ENCODE measurements at places on chromosomes 3 and 15.

DNA sequence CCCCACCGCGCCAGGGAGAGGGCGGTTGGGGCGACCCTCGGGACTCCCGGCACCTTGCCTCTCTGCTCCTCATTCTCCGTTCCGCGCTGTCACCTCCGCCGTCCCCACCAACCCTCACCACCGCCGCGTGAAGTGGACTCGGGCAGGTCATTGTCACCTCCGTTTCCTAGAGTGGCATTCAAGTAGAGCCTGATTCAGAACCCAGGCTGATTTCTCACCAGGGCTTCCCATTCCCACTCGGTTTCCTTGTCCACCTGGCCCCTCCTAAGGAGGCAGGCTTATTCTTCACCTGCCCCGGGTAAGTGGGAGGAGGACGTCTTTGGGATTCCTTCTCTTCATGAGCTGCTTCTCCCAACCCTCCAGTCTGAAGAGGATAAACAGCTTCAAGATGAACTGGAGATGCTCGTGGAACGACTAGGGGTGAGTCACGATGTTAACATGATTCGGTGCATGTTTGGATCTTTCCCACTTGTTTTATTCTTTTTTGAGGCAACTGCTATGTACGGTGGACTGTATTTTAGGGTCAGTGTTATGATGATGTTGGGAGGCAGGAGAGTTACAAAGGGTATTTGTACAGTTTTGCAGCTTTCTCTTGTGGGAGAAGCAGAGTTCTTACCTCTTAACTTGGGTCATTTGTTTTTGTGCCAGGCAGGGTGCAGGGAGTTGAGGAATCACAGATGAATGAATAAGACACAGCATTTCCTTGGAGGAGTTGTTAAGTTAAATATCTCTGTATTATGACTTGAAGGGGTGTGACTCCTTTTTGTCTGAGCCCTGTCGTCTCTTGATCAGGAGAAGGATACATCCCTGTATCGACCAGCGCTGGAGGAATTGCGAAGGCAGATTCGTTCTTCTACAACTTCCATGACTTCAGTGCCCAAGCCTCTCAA lies 692 bp downstream of the PSMD2 start:
- DNase-seq: no peak

- DNase-seq: no peak
Observed at GRCh38 chr15:56996093-56996492, 77.6 kb downstream of the TCF12 start.

DNA sequence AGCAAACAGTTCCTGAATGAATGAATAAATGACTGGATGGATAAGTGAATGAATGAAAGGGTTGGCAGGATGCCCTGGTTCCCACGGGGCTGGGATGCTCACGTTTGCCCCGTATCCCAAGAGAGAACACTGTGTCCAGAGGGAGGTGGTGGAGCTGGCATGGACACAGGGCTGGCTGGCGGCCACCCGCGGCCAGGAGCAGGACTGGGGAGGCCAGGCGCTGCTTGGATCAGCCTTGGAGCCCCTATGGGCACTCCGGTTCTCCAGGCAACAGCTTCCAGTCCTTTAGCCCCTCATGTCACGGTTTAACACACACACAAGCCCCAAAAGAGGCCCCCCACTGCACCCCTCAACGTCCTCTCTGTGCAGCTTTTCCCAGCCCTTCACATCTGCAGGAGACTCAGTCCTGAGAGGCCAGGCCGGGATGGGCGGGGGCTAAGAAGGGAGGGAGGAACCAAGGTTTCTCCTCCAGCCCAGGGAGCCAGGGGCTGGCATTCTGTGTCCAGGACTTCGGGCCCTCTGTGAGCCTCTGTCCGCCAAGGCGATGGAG lies 86.0 kb upstream of the ALDH1L1 start:
- no peak for DNase-seq

DNA sequence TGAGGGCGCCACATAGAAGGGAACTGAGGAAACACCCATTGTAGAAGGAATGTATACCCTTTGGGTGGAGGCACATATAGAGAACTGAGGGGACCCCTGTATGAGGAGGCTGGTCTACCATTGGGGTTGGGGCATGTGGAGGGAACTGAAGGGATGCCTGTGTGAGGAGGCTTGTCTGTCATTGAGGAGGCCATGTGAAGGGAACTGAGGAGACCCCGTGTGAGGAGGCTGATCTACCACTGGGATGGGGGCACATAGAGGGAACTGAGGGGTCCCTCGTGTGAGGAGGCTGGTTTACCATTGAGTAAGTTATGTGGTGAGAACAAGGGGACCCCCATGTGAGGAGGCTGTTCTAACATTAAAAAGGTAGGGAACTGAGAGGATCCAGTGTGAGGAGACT lies 156.1 kb downstream of the FBLN2 start:
- DNase-seq: no peak

DNA sequence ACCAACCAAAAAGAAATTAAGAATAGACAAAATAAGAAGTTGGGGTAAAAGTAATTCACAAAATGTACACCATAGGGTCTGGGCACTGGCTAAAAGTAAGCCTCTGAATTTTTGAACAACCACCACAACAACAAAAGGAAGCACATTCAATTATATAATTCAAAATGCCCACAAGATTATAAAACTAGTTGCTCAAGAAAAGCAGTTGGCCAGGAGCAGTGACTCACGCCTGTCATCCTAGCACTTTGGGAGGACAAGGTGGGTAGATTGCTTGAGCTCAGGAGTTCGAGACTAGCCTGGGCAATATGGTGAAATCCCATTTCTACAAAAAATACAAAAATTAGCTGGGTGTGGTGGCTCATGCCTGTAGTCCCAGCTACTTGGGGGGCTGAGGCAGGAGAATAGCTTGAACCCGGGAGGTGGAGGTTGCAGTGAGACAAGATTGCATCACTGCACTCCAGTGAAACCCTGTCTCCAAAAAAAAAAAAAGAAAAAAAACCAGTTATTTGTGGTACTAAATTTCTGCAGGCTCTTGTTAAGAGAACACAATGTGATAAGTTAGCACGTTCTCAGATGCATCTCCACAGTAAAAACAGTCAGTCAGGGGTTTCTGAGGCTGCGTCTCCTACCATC lies 6.6 kb upstream of the ATP11B start:
- DNase-seq: no peak

- no peak for DNase-seq
Observed at GRCh38 chr3:13137941-13138832, 65.0 kb upstream of the IQSEC1 start.

DNA sequence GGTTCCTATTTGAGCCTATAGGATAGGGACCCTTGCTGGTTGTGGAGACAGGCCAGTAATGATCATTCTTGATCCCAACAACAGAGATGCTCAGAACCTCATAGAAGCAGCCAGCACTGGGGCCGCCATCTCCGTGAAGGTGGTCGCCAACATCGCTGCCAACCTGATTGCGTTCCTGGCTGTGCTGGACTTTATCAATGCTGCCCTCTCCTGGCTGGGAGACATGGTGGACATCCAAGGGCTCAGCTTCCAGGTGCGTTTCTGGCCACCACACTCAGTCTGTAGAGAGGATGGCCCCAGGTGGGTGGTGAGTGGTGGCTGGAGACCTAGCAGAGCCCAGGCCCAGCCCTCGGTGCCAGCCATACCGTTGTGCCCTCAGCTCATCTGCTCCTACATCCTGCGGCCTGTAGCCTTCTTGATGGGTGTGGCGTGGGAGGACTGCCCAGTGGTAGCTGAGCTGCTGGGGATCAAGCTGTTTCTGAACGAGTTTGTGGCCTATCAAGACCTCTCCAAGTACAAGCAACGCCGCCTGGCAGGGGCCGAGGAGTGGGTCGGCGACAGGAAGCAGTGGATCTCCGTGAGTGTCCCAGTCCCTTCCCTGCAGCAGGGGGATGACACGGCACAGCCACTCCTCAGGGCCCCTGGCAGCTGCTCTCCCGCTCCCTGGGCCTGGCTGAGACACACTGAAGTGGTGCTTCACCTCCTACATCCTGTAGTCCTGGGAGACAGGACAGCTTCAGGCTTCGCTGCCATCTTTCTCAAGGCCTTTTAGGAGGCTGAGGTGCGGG lies 46.5 kb upstream of the PDE8A start:
- no peak for DNase-seq

- no peak for DNase-seq
Observed at GRCh38 chr15:58410353-58410752, 21.4 kb upstream of the LIPC start.

GRCh38 chr3:172276103-172276502 lies 172.2 kb downstream of the GHSR start:
- no peak for DNase-seq

GRCh38 chr3:46894256-46894655 lies 16.7 kb downstream of the PTH1R start:
- no peak for DNase-seq

DNA sequence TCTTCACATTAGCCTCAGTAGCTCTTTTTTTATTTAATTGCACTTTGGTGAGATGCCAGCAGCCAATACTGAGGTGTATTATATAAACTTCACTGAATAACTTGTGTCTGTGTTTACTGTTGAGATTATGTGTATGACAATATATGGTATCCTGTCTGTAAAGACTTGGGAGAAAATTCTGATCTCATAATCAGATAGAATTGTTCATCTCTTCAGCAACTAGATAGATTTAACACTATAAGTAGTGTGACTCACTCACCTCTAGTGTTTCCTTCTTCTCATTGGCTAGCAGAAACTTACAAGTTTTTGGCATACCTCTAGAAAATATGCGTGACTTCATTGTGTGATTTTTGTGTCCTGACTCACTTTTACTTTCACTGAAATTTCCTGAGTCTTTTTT lies 67.6 kb upstream of the TGFBR2 start:
- DNase-seq: no peak

Data from NCI-H1092 (cell line).